ENCODE measurements at places on chromosomes 1 and 21.

DNA sequence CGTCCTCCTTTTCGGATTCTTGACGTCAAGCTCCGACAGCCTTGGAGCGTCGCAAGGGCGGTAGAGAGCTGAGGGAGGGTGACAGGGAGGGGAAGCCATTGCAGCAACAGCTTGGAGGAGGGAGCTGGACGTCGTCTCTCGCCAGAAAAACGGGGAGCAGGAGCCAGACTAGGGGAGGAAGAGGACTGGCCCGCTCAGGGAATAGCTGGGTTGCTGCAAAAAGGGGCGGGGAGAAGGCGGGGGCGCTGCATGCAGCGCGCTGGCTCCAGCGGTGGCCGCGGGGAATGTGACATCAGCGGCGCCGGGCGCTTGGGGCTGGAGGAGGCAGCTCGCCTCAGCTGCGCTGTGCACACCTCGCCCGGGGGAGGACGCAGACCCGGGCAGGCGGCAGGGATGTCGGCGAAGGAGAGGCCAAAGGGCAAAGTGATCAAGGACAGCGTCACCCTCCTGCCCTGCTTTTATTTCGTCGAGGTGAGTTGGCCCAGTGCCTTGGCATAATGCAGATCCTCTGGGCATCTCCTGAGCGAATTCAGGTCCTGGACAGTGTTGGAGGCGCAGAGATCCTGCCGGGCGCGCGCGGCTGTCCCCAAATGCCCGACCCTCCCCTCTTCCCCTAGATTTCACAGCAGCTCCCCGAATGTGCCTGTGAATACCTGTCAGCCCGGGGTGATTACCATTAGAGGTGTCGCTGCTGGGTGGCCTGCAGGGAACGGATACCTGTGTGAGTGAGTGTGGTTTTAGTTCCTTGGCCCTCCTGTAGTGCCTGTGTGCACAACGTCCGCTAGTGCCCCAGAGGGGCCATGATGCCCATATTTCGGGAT is at the start of gene PLPPR4:
PLPPR4 (plus strand) TSS at position 292 of the 821 bp plus-strand sequence; CDS start at position 394, 102 bp downstream.
- DNase-seq, result peak; percentile 31

DNA sequence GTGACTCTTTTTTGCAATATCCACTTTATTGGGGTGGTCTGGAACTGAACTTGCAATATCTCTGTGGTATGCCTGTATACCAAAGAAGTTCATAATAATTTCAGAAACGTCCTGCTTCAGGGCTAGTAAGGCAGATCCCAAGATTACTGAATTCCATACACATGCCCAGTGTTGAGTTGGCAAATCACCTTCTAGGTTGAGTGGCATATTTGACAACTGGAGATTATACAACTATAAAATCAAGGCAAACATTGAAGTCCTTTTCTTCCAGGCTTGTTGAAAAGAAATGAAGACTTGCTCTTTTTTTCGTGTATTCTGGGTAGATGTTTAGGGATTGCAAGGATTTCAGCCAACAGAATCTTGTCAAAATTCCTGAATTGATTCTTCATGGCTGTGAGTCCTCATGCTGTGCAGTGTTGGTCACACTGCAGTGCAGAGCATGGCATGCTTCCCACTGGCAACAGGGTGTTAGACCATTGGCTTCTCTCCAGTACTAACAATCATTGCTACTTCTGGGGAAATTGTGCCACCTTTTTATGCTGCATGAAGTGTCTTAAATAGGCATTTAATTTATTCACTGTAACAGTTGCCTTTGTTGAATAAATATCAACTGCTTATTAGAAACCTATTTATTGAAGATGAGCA is 367.1 kb upstream of the ADGRL4 start:
- DNase-seq, result no peak

- no peak for DNase-seq
Measured at GRCh38 chr1:227734546-227734855, 601 bp downstream of the JMJD4 start.

- no peak for DNase-seq
Measured at GRCh38 chr1:77310924-77311323, 29.1 kb downstream of the AK5 start.

- no peak for DNase-seq
Measured at GRCh38 chr1:54678776-54679643, 36.7 kb upstream of the TTC4 start.

DNA sequence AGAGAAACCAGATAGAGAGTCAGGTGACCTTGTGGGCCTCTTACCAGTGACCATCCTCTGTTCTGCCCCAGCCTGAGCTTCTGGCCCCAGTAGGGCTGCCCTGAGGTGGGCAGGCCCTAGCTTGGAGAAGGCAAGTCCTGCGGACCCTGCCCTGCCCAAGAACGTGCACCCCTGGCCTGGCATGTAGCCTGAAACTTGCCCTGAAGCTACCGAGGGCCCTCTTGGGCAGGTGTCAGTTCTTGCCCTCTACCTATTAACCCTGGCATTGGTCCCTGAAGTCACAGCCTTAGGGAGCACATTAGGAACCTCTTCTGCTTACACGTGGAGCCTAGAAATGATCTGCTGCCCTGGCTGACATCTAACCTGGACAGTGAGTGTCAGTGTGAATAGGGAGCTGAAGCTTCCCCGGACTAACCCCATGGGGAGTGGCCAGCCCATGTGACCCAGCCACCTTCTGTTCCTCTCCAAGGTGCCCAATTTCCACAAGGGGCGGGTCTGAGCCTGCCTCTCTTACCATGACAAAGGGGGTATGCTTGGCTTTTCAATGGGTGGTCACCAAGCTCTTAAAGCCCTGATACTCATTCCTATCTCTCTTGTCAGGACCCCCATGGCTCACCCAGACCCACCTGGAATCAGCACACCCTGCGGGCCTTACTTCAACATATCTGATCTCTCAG is 163.0 kb downstream of the ZSCAN20 start:
- no peak for DNase-seq

DNA sequence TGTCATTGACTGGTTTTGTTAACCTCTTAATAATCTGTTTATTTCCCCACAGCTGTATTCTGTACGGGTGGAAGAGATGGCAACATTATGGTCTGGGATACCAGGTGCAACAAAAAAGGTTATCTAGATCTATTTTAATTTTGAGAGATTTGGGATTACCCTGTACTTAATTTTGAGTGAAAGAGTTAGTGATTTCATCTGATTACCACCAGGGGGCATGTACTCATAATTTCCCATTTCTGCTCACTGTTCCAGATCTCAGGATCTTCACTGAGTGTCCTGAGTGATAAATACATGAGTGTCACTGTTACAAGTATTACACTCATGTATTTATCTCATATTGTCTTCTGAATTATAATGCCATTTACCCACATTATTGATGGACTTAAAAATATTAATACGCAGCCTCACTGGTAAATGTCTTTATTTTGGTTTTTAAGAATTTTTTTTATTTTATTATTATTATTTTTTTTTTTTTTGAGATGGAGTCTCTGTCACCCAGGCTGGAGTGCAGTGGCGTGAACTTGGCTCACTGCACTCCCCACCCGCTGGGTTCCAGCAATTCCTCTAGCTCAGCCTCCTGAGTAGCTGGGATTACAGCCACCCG is 27.4 kb downstream of the DTL start:
- DNase-seq, result no peak

- DNase-seq, result no peak
Measured at GRCh38 chr1:37372302-37372701, 102.1 kb upstream of the ZC3H12A start.

DNA sequence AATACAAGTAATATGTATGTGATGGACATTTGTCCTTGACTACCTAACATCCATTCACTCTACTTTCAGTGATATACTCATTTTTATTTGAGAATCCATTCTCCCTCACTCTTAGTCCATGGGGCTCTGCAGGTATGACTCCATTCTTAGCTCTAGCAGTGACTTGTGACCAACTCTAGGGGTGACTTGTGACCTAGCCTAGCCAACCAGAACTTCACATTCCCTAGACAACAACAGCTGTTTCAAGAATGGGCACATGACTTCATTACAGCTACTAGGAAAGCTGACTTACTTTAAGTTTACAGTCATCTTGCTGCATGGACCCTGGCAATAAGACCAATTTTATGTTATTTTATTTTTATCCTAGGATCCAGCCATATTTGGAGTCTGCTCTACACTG is 23.6 kb upstream of the DDX59 start:
- DNase-seq, result no peak

- no peak for DNase-seq
Measured at GRCh38 chr1:94672934-94673333, 131.4 kb upstream of the F3 start.

- no peak for DNase-seq
Measured at GRCh38 chr1:205262731-205263171, 35.0 kb downstream of the TMCC2 start.

GRCh38 chr1:46064708-46065107 is 67.7 kb downstream of the PIK3R3 start:
- DNase-seq, result no peak

DNA sequence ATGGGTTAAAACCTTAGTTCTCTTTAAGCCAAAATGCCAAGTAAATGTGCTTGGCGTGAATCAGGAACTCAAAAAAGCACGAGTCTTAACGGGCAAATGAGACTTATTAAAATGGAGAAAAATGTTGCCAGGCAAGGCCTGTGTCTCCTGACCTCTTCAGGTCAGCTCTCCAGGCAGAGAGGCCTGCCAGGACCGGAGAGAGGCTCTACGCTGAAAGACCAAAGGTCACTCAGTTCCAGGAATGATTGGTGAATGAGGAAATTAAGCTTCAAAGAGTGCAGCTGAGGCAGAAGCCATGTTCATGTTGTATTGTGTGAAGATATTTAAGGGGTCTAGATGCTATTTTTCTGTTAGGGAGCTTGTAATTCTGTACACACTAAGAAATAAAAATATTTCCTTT is 66.6 kb downstream of the SPAG17 start:
- DNase-seq, result no peak

DNA sequence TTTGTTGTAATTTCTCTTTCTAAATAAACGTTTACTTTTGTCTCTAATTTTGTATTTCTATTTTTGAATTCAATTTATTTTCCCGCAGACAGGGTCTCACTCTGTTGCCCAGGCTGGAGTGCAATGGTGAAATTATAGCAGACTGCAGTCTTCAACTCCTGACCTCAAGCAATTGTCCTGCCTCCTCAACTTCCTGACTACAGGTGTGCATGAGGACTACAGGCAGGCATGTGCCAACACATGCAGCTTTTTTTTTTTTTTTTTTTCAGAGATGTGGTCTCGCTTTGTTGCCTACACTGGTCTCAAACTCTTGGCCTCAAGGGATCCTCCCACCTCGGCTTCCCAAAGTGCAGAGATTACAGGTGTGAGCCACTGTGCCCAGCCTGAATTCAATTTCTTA is 36.7 kb upstream of the IL20 start:
- DNase-seq, result no peak

All from dorsolateral prefrontal cortex (tissue), 122 donors.